ENCODE measurements at places on chromosomes 3 and 15.

GRCh38 chr15:74333662-74334061, 33.8 kb downstream of the CYP11A1 start:
- DNase-seq, result no peak

GRCh38 chr3:129606636-129607390, at the start of gene PLXND1:
Gene PLXND1, minus strand, starts transcription at chr3:129606676. Its CDS starts 37 bp downstream, at chr3:129606639.
- DNase-seq, result no peak

DNA sequence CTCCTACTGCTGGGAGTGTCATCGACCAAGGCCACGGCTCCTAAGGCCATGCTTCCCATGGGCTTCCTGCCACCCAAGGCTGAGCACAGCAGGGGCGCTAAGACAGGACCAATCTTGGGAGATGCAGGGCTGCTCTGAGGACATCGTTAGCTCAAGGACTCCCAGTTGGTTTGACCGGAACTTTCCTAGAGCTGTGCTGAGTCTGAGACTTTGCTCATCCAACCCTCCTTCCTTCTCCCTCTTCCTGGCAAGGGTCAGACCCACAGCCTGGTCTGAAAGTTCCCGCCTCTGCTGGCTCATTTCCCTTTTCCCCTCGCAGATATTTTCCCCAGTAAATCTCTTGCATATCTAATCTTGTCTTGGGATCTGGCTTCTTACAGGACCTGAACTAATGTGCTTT, 57.2 kb downstream of the EPHB3 start:
- no peak for DNase-seq

- no peak for DNase-seq
These were observed 101.6 kb downstream of the RPL22L1 start for GRCh38 chr3:170768334-170768801.

- DNase-seq, result peak; percentile 28
These were observed 633.9 kb upstream of the TGFBR2 start for GRCh38 chr3:29972320-29972993.

- DNase-seq, result no peak
These were observed 3.2 kb downstream of the TYRO3 start for GRCh38 chr15:41562244-41562643.

DNA sequence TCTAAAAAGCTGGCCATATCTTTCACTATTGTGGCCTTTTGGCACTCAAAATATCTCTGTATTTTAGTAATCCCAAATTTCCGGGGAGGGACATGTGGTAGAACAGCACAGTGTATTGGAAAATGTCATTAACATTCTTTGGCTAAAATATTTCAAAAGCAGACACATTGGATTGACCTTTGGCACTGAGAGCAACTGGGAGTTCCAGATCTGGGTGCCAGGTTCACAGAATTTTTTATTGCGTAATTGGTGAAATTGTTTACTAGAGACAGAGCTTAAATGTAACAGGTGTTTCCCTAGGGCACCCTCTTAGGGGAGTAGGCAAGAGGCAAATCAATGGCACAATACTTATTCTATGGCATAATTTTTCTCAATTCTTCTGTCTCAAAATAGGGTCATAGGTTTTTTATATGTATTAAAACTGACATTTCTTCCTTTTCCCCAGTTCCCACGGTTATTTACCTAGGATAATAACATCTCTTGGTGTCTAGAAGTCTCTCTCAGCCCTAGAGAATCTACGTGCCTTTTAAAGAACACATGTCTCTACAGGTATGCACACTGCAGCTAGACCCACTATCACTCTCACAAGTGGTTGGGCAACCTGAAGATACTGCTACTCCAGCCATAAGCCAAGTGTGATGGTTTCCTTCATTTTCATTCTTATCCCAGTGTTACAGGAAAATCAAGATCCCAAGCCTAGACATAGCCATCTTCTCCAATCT, 10.6 kb downstream of the RBMS3 start:
- no peak for DNase-seq

- DNase-seq, result no peak
These were observed 18.2 kb upstream of the AHSG start for GRCh38 chr3:186594591-186595113.

DNA sequence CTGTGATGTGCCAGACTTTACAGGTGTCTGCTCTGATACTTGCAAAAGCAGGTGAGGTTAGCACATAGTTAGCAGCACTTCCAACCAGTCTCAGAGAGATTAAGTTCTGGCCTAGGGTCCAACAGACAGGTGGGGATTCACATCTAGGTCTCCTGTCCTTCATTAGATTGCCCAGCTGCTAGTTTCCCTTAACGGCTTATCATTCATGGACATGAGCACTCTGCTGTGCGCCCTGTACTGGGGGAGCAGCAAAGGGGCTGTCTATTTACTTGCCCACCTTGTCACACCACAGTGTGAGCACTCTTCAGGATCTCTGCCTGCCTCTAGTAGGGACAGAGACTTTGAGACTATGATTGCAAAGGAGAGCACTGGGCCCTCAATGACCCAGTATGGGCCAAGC, 8.7 kb downstream of the SPSB4 start:
- DNase-seq, result no peak

- no peak for DNase-seq
These were observed 69.6 kb downstream of the PLOD2 start for GRCh38 chr3:146091397-146091796.

DNA sequence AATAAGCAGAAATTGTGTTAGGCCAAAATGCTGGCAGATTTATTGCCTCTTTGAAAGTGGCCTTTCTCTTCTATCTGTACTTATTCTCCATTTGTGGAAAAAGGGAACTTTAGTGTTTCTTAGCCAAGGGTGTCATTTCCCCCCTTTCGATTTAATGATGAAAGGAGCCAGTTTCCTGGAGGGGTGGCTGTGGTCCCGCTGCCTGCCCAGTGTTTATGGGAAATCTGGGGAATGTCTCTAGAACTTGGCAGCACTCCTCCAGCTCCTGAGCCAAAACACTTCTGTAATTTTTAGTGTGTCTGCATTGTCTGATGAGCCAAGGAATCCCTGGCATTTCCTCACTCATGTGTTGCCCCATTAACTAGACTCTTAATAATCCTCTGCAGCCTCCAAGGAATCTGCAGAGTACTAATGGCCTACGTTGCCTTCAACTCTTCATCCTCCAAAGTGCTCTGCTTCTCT, 448.8 kb downstream of the GRM7 start:
- no peak for DNase-seq

- DNase-seq, result no peak
These were observed 159.1 kb downstream of the ATG7 start for GRCh38 chr3:11431319-11431718.

DNA sequence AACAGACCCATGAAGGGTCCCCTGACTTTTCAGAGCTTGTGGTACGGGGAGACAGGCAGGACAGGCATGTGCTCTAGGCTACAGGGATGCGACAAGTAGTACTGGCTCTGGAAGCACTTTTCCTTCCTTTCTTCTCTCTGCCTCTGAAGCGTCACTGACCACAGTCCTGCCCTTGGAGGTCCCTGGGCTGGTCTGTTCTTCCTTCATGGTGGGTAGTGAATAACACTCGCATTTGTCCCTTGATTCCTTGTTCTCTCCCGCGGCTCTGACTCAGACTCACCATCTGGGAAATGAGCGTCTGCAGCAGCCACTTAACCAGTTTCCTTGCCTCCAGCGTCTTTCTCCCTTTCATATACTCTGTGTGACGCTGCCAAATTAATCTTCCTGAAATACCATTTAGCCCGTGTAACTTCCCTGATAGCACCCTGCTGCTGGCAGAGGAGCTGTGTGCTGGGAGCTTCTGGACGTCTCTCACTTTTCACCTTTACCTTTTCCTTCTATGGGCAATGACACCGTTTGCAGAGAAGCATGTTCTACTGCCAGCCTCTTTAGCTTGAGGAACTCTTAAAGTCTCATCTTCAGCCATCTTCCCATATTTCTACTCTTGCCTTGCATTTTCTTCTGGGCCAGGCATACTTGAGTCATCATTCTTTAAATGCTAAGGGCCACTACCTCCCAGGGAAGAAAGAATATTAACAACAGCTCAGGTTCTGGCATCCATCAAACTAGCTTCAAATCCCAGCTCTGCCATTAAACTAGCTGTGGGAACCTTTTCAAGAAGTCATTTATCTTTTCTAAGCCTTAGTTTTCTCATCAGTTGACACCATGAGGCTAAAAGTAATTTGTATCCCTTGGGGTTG, 33.6 kb downstream of the TMEM45A start:
- no peak for DNase-seq

GRCh38 chr3:128703561-128703960, 22.4 kb upstream of the RAB7A start:
- no peak for DNase-seq

DNA sequence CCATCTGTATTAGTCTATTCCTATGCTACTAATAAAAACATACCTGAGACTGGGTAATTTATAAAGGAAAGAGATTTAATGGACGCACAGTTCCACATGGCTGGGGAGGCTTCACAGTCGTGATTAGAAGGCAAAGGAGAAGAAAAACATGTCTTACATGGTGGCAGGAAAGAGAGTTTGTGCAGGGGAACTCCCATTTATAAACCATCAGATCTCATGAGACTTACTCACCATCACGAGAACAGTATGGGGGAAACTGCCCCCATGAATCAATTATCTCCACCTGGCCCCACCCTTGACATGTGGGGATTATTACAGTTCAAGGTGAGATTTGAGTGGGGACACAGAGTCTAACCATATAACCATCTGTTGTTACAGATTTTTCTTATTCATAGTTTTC, 42.1 kb upstream of the MB21D2 start:
- no peak for DNase-seq

- DNase-seq, result no peak
These were observed 250.0 kb downstream of the XXYLT1 start for GRCh38 chr3:195020921-195021320.

DNA sequence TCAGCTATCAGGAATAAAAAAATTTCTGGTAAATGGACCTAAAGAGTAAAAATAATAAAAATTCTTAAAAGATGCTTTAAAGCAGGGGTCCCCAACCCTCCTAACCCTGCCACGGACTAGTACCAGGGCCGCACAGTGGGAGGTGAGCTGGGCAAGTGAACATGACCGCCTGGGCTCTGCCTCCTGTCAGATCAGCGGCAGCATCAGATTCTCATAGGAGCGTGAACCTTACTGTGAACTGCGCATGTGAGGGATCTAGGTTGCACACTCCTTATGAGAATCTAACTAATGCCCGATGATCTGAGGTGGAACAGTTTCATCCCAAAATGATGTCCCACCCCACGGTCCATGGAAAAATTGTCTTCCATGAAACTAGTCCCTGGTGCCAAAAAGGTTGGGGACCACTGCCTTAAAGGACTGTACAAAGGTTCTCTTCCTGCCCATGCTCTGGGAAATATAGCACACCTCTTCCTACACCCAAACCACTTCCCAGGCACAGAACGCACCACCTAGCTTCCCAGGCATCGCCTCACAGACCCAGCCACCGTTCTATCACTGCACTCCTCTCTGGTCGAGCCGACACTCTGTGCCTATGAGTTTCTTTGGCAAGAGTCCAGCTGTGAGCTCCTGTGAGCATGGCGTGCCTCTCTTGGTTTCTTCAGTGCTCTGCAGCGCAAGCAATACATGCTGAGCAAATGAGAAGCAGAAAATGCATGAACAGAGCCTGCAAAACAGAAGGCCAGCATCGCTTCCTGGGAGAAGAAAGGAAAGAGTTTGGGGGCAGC, 104.9 kb downstream of the OCA2 start:
- DNase-seq, result no peak

- DNase-seq, result peak; percentile 73
These were observed 32.9 kb upstream of the MTMR10 start for GRCh38 chr15:31024330-31024729.

GRCh38 chr15:64324165-64324877, 31.7 kb downstream of the CSNK1G1 start:
- no peak for DNase-seq

GRCh38 chr3:73349657-73350056, 275.1 kb downstream of the PDZRN3 start:
- DNase-seq, result no peak

GRCh38 chr3:197302033-197302432, 3.6 kb upstream of the DLG1 start:
- DNase-seq, result no peak

GRCh38 chr3:38473229-38473628, 19.5 kb downstream of the ACVR2B start:
- no peak for DNase-seq

DNA sequence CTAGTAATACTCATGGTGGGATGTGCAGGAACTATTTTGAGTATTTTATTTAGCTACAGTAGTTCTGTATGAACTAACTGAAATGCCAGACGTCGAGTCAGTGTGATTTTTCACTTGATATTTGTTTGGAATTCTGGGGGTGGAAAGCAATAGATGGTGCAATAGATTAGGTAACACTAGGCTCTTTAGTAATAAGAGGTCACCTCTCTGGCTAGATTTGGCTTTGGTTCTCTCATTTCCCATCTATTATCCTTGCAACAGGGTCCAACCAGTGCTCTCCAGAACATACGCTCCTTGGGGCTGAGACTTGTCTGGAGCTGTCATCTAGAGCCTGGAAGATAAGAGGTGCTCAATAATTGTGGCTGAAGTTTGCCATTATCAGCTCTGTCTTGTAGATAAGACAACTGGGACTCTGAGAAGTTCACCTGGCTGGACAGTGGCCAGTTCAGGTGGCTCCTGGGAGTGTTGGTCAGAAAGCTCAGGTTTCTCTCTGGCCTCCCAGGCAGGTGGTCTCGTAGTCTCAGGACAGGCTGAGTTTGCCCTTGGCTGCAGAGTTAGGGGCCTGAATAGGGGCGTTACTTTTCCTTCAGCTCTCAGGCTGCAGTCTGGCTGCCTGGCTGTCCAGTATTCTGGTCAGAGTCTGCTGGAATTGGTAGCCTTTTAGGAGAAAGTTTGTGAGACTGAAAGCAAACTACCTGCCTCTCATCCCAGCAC, 277.5 kb upstream of the RGMA start:
- no peak for DNase-seq

- DNase-seq, result peak; percentile 68
These were observed 111.7 kb downstream of the NUP210 start for GRCh38 chr3:13308380-13308801.

DNA sequence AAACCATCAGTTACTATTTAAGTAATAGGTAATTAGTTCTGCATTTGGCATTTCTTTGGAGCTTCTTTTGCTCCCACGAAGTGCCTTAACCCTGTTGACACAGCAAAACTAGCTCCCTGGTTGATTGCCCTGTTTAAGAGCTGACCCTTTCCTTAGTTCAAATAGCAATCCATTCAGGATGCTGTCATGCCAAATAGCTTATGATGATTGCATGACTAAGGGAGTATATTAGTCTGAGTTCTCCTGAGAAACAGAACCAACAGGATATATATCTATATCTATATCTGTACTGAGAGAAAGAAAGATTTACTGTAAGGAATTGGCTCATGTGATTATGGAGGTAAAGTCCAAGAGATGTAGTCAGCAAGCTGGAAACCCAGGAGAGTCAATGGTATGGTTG, 50.3 kb upstream of the SPRED1 start:
- no peak for DNase-seq

DNA sequence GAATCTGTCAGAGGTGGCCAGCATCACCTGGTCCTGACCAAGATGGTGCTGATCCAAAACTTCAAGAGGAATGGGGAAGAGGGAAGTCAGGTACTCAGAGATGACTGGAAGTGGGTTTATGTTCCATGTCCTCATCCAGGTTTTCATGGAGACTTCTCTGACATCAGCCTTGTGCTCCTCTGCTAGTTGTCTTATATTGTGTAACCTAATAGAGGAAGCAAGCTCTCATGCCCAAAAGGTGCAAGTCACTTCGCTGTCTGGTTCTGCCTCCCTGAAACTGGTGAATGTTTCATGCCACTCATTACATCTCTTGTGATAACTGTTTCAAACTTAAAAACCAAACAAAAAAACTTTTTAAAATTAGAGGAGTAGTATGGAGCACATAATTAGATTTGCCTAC, 127.2 kb upstream of the MANF start:
- DNase-seq, result no peak

GRCh38 chr3:10547841-10548783, 42.7 kb upstream of the ATP2B2 start:
- DNase-seq, result no peak

Data from iPS DF 19.7 (cell line).